ENCODE measurements at places on chromosomes 6 and 20.
A peak's percentile ranks its signal among the peaks of the same experiment; 100 is the strongest.

DNA sequence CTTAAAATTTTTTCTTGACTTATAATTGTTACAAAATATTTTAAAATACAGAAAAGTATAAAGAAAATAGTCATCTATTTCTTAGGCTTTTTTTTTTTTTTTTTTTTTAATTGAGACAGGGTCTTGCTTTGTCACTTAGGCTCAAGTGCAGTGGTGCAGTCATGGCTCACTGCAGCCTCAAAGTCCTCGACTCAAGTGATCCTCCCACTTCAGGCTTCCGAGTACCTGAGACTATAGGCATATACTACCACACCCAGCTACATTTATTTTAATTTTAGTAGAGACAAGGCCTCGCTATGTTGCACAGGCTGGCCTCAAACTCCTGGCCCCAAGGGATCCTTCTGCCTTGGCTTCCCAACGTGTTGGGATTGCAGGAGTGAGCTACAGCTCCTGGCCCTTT is 5.3 kb upstream of the ACAT2 start:
- DNase-seq = no peak

DNA sequence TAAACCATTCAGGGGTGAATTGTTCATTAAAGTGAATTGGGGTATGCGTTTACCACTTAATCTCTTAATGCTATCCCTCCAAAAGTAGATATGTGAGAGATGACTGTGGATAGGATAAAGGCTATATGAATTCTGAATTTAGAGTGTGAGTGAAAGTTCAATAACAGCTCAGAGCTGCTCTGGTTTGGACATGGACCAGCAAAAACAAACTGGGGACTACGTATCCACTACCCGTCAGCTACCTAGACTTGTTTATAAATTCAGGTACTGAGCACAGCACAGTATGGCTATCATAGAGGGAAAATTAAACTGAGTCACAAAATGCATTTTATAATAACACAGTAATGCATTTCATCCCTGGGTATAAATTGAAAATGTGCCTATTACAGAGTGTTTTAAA is 44.4 kb downstream of the HDDC2 start:
- DNase-seq = no peak

DNA sequence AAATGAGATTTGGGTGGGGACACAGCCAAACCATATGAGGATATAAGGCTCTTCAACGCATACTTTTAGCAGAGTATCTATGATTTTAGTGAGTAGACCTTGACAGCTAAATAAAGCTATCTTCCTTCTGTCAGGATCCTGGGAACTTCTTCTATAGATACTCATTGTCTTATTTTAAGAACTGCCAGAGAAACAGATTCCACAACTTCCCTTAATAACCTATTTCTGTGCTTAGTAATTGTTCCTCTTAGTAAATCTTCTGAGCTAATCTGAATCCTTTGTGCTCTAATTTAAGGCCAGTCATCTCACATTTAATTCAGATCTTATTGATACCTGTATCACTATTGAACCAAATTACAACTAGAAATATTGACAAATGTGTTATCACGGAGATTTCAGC is 64.0 kb upstream of the CEP85L start:
- DNase-seq = no peak

DNA sequence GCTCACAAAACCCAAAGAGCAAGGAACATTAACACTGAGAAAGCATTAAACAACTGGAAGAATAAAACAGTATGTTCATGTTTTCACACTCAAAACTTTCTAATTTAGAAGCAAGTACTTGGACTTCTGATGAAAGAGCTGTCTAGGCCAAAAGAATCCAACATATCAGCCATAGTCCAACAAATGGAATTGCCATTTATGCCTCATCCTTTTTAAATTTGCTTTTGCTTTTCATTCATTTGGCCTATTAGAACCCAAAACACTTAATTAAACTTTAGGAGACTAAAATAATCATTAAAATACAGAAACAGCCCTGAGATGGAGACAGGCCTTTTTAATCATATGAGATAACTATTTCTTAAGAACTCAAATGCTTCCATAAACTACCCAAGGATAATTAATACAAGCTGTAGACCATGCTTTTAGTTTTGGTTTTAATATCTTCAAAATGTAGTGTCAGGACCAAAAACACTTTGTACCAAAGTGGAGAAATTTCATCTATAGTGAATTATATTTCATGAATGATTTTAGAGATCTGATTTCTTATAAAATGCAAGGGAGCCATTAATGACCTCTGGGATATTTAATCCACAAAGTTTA is 166.5 kb downstream of the KIF6 start:
- DNase-seq = no peak

GRCh38 chr20:61499859-61500554 is 247.9 kb downstream of the CDH4 start:
- DNase-seq = no peak

GRCh38 chr6:150881911-150882481 is 16.5 kb downstream of the MTHFD1L start:
- no peak for DNase-seq

DNA sequence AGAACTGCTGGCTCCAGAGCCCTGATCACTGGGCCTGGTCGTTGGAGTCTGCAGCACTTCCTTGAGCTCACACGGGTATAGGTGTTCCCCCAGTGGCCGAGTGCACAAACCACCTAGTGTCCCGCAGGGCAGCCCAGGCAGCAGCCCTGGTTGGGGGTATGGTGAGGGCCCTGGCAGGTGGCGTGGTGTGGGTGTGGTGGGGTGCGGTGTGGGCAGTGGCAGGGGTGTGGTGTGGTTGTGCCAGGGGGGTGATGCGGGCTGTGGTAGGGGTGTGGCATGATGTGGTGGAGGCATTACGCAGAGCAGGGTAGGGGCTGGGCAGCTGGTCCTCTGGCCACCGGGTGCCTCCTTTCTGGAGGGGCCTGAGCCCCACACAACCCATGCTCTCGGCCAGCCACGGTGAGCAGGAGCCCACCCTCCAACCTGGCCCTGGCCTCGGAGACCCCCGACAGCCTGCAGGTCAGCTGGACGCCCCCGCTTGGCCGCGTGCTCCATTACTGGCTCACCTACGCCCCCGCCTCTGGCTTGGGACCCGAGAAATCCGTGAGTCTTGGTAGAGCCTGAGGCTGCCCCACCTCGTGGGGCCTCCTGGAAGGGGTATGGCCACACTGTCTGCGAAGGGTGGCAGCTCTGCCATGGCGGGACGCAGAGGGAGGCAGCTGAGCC is 20.5 kb downstream of the COL20A1 start:
- no peak for DNase-seq

GRCh38 chr6:169702840-169703246 is 917 bp downstream of the C6orf120 start:
- DNase-seq = no peak

GRCh38 chr6:163460307-163460782 is 45.8 kb downstream of the QKI start:
- DNase-seq = no peak

- no peak for DNase-seq
Observed at GRCh38 chr6:165181951-165182414, 127.4 kb downstream of the C6orf118 start.

DNA sequence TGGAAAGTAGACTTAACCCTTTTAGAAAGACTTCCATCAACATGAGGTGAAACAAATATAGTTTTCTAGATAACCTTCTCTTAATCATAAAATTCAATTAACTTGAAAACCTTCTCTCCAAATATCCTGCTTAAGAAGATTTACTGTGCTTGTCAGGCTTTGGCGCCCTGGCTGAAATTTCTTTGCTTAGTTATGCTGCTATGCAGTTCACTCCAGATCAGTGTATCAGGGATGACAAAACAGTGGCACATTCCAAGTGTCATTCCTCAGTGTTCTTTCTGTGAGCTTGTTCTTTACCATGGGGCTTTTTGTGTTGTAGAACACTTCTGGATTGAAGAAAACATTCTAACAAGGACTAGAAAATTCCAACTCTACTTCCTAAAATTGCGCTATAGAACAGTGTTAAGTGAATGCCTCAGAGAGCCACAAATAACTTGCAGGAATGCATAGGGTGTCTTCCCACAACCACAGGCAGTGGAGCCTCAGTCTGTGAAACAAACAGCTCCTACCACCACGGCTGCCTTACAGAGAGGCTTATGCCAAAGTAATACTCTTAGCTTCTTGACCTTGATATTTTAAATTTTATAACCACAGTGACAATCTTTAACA is 443.6 kb downstream of the CDC5L start:
- DNase-seq = no peak

DNA sequence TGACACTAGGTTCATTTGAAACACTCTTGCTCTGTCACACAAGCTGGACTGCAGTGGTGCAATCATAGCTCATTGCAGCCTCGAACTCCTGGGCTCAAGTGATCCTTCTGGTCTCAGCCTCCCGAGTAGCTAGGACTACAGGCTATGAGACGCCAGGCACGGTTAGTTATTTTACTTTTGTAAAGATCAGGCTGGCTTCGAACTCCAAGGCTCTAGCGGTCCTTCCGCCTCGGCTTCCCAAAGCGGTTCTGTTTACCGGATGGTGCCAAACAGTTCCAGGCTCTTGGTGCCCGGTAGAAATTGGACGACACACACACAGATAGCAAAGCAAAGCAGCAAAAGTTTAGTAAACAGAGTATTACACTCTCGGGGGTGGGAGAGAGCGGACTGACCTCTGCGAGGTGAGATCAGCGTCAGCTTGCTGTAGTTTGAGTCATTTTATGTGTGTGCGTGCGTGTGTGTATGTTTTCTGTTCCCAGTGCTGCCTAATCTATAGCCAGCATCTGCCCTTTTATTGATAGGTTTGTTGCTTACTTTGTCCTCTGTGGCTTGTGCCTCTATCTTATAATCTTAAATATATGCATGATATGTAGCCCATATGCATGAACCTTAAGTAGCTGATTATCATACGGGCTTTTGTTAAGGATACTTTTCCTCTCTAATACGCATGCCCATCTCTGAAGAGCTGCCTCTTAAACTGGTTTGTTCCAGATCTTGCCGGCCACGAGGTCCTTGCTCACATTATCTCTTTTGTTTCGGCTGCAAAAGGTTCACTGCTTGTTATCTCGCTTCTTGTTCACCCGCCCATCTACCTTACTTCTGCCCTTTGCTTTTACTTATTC is 75.2 kb downstream of the OR2B2 start:
- DNase-seq = peak; percentile 50

GRCh38 chr6:138492113-138492512 is 7.2 kb downstream of the NHSL1 start:
- DNase-seq = no peak
